Suppressor macrophage (primary cell): ENCODE measurements at places on chromosomes 7 and 10.

DNA sequence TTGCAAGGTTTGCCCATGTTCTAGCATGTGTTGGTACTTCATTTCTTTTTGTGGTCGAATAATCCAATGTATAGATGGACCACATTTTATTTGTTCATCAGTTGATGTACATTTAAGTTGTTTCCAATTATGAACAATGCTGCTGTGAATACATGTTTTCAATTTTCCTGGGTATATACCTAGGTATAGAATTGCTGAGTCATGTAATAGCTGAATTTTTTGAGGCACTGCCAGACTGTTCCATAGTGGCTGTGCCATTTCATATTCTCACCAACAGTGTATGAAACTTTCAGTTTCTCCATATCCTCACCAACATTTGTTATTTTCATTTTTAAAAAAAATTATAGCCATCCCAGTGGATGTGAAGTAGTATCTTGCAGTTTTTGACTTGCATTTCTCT is 90.5 kb downstream of the EZH2 start:
- DNase-seq = no peak

DNA sequence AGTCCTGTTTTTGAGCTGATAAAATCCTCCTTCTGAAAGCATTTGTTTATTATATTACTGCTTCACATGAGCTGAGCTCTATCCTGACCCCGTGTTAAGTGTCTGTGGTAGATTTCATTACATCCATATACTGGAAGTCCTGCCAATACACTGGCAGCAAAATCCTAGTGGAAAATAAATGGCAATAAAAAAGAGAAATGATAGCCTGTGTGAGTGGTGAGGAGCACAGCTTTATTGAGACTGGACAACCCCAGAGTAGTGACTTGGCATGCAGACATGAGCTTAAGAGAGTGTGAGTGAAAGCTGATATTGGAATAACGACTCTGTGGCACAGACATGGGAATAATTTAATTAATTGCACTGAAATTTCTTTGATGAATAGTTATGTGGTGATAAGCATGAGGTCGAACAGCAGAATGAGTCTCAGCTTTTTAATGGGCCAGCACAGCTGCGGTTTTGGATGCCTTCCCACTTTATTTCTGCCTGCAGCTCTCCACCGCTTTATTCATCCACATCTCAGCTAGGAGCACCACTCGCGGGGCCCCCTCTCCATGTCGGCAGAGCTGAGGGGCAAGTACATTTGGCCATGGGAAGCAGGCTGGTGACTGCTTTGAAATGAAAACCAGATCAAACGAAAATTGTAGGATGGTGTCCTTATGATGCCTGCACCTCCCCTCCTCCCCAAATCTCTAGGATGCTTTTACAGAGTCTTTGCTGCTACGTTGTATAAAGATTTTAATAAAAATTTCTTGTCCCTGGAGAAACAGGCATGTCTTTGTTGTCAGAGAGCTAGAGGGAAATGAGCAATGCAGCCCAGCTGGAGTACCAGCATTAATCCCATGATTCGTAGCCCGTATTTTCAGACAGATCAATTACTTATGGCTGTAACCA is 494.3 kb downstream of the AUTS2 start:
- no peak for DNase-seq

DNA sequence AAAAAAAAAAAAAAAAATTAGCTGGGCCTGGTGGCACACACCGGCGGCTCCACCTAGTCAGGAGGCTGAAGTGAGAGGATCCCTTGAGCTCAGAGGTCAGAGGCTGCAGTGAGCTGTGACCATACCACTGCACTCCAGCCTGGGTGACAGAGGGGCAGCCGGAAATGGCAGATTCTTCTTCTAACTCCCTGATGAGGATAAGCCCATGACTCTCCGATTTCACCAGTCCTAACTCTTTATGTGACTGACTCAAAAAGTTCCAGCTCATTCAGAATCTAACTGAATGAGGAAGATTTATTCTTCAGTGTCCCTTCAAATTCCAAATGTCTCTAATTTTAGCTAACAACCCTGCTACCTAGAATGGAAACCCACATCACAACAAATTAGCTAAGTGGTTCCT is 4.2 kb downstream of the C10orf67 start:
- no peak for DNase-seq

DNA sequence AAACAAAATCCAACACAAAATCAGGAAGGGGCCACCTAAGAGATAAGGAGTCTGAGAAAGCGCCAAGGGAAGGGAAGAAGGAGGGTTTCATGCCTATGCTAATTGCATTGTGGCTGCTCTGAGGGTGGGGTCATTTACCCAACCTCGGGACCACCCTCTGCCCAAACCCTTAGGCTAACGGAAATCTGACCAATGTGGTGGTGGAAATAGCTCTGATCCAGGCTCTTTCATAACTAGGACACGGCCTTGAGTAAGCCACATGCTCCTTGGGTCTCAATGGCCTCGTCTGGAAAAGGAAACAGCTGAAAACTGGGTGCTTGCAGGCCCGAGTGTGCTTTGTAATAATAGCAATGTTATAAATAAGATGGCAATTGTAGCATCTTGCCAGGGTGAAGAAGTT is 14.9 kb upstream of the SRGN start:
- DNase-seq = peak; percentile 54

- peak; percentile 79 for DNase-seq
Observed at GRCh38 chr7:3162289-3162688, 118.6 kb upstream of the CARD11 start.

GRCh38 chr10:113475381-113475807 is 77.5 kb upstream of the HABP2 start:
- no peak for DNase-seq

DNA sequence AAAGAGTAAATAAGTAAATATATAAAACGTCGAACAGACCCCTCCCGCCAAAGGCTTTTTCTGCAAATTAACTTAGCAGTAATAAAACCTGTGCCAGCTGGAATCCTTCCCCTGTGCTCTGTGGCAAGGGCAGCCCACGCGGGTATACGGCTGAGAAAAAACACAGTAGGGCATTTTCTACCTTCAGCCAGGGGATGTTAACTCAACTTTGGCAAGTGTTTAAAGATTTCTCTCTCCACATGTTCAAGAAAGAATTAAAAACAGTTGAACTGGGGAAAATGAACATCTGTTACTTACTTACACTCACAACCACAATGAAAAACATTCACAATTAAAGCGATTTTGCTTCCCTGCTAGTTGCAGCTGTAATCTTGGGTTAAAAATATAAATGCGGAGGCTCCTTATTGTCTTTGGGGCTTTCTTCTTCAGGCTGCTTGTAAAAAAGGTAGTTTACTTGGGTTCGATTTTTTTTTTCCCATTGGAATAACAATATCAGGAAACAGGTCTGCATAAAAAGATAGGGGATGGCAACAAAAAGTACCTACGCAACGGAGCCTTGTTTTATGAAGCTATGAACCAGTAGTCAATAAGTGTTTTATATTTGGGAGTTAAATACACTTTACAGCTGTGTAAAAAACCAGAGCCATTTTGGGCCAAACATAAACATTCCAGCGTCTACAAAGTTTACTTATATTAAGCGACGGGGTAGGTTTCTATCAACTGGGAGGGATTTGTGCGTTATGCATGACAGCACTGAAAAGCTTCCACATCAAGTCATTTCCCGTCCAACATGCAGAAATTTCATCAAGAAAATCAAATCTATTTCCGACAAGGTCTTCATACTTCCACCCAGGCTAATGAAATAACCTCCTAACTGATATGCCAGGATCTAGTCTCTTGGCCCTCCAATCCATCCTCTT is 132.7 kb downstream of the TAX1BP1 start:
- DNase-seq = no peak

- no peak for DNase-seq
Observed at GRCh38 chr10:52997007-52997406, 224.4 kb upstream of the MBL2 start.

GRCh38 chr10:72265990-72266865 is 7.5 kb upstream of the DDIT4 start:
- DNase-seq = no peak

DNA sequence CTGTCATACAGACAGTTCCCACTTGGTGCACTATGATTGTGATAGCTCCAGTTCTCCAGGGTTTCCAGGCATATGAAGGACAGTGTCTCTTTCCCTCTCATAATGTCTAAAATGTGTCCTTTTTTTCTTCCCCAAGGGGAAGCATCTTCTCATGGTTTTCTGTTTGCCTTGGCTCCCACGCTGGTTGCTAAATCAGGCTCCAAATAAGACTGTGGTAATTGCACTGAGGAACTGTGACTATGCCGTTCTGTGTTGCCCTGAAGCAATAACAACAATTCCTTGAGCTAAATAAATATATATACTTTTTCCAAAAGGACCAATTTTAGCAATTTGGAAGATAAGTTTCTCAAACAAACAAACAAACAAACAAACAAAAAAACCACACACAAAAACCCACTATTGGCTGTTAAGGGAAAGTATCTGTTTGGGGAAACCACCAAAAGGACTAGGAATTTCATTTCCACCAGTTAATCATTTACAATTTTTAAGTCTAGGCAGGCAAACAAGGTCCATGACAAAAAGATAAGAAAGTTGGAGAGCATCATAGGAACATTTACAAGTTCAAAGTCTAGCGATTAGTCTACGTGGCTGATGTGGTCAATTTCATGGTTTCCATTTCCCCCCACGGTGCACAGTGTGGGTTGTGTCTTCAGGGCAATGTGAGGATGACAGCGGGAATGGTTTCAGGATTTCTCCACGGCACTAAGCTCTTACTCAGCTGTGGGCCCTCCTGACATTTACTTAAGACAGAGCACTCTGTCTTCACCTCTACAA is 62.4 kb downstream of the THNSL1 start:
- peak; percentile 77 for DNase-seq

DNA sequence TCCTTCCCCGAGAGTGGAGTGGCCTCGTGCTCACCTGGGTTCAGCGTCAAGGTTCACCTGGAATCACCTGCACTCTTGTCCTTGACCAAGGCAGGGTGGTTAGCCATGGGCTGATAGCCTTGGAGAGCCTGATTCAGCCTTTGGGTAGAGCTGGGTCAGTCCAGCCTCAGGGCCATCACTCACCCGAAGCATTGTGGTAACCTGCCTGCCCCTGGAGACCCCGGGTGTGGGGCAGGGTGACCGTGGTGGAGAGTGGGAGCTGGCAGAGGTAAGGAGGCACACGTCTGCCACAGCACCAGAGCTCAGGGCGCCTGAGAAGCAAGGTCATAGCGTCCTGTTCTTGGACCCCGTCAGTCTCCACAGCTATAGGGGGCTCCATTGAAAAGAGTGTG is 27.8 kb upstream of the WDFY4 start:
- DNase-seq = no peak

GRCh38 chr7:94059746-94060145 is 55.6 kb upstream of the BET1 start:
- peak; percentile 37 for DNase-seq

GRCh38 chr10:75606203-75606779 is 174.9 kb downstream of the LRMDA start:
- DNase-seq = no peak

DNA sequence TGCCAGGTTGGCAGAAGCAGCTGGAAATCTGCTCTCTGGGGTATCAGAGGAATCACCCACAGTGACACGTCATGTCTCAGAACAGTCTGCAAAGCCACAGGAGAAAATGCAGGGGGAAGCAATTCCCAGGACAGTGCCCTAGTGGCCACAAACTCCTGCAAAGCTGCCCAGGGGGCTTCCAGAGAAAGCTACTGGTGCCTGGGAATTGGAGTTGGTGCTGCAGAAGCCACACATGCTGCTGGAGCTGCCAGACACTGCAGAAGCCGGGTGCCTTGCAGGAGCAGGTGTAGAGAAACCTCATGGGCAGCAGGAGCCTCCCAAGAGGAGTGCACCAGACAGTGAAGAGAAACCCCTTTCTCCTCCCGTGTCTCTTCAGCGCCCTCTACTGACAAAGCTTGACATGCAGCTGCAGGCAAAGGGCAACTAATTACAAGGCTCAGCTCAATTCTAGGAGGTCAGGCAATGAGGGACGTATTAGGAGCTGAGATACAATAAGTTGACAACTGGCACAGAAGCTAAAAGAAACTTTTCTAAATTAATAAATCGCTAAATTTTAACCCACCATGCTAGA is 30.2 kb upstream of the NUB1 start:
- DNase-seq = peak; percentile 35

DNA sequence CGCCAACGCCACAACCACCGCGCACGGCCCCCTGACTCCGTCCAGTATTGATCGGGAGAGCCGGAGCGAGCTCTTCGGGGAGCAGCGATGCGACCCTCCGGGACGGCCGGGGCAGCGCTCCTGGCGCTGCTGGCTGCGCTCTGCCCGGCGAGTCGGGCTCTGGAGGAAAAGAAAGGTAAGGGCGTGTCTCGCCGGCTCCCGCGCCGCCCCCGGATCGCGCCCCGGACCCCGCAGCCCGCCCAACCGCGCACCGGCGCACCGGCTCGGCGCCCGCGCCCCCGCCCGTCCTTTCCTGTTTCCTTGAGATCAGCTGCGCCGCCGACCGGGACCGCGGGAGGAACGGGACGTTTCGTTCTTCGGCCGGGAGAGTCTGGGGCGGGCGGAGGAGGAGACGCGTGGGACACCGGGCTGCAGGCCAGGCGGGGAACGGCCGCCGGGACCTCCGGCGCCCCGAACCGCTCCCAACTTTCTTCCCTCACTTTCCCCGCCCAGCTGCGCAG is 424 bp downstream of the EGFR start:
- DNase-seq = no peak

- DNase-seq = peak; percentile 0
Observed at GRCh38 chr10:48511066-48511874, 93.6 kb downstream of the ARHGAP22 start.

- no peak for DNase-seq
Observed at GRCh38 chr7:110442381-110442837, 648.5 kb upstream of the LRRN3 start.

DNA sequence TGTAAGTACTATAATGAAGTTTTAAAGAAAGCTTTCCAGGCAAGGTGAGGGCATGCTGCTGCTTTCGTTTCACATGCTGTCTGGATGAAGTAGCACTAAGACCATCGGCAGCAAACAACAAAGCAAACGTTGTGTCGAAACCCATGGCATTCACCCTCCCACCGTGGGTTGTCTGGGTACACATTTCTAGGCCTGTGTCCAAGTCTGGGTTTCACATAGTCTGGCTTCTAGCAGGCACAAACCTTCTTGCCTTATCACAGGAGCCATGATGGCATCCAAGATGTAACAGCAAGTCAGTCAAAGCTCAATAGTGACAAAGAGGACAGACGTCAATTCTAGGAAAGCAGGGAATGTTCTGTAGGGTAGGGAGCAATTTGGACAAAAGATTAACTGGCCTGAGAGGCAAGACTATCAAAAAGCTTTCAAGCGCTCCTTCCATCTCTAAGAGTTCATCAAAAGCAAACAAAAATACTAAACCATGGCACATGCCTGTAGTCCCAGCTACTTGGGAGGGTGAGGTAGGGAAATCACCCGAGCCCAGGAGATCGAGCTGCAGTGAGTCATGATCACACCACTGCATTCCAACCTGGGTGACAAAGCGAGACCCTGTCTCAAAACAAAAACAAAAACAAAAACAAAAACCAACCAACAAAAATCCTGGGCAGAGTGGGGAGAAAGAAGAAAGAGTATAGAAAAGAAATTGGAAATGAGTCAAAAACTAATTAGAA is 42.7 kb downstream of the PAXIP1 start:
- DNase-seq = no peak

GRCh38 chr10:23897861-23898260 is 311.1 kb upstream of the KIAA1217 start:
- no peak for DNase-seq

- DNase-seq = no peak
Observed at GRCh38 chr7:139084709-139085108, 24.8 kb downstream of the ZC3HAV1 start.

GRCh38 chr10:133315847-133316246 is 7.1 kb downstream of the ZNF511 start:
- no peak for DNase-seq
